Cardiac muscle cell (in vitro differentiated cells and primary cell): ENCODE measurements at places on chromosomes 12 and 14. TPM values are rescaled to one million over a fixed set of nuclear protein-coding genes. Genes with fewer than 3 reads are reported as not detected.
A peak's percentile ranks its signal among the peaks of the same experiment; 100 is the strongest.

The CCDC197 gene
- polyA plus RNA-seq, result 0.21 TPM in 1 of 2 replicates, not detected in the other

The GPR68 gene
- polyA plus RNA-seq, result 0.22 and 2.1 TPM in 2 replicates

GRCh38 chr14:37599507-37600368 is 4.3 kb downstream of the TTC6 start:
- H3K27ac ChIP-seq, result no peak overlapping the region
- H3K4me1 ChIP-seq, result peaks cover 9% of the 10 kb centered on the region
- peak overlapping the region; percentile 16 for H3K4me3 ChIP-seq

The MANSC4 gene
- not detected in 2 replicates for polyA plus RNA-seq

DNA sequence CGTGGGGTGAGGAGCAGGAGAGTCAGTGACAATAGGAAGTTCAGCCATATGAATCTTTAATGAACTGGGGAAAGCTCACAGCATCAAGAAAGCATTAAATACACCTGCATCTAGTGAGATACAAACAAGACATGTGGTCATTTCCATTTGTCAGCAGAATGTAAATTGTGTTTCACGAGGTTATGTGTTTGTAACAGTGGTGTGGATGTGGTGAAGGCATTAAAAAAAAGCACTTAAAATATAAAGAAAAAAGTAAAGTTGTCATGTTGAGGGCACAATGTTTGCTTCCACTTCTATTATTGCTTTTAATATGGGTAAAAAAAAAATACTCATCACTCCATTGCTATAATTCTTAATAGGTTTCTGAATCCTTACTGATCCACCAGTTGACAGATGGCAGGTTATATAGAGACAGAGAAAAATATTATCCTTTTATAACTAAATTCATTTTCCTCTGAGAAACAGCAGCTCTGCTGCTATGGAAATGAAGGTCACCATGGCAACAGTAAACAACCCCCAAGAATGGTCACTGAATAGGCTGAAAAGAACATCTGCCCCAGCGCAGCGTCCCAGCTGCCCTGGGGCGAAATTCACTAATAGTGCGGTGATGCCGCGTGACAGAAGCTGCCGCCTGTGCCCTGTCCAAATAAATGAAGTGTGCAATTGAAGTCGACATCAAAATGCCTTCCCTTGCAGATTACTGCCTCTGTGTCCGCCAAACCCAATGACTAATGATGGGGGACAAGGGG is 226.1 kb downstream of the FOXN3 start:
- no peak overlapping the region for H3K27ac ChIP-seq
- peaks cover 24% of the 10 kb centered on the region for H3K4me1 ChIP-seq
- no peaks in the 10 kb centered on the region for H3K27me3 ChIP-seq
- H3K4me3 ChIP-seq, result no peak overlapping the region
- no peaks in the 10 kb centered on the region for H3K36me3 ChIP-seq

The INSM2 gene
- not detected in 2 replicates for polyA plus RNA-seq
